ENCODE measurements at places on chromosomes 11 and 22.

- H3K36me3 ChIP-seq = no peaks in the 10 kb centered on the region
- H3K27me3 ChIP-seq = peaks cover 2% of the 10 kb centered on the region
- H3K27ac ChIP-seq = no peak overlapping the region
- H3K4me1 ChIP-seq = peaks cover 14% of the 10 kb centered on the region
- no peak for DNase-seq
Measured at GRCh38 chr11:122847466-122847865, 9.2 kb downstream of the CRTAM start.

- no peak for DNase-seq
- no peaks in the 10 kb centered on the region for H3K27me3 ChIP-seq
- no peak overlapping the region for H3K27ac ChIP-seq
- no peak overlapping the region for H3K4me3 ChIP-seq
- no peaks in the 10 kb centered on the region for H3K4me1 ChIP-seq
- no peaks in the 10 kb centered on the region for H3K36me3 ChIP-seq
Measured at GRCh38 chr11:1508986-1509385, 22.4 kb upstream of the MOB2 start.

GRCh38 chr11:127073621-127074020 is 73.1 kb upstream of the KIRREL3 start:
- H3K36me3 ChIP-seq = no peaks in the 10 kb centered on the region
- no peak overlapping the region for H3K27ac ChIP-seq
- no peak overlapping the region for H3K4me3 ChIP-seq
- no peaks in the 10 kb centered on the region for H3K4me1 ChIP-seq

DNA sequence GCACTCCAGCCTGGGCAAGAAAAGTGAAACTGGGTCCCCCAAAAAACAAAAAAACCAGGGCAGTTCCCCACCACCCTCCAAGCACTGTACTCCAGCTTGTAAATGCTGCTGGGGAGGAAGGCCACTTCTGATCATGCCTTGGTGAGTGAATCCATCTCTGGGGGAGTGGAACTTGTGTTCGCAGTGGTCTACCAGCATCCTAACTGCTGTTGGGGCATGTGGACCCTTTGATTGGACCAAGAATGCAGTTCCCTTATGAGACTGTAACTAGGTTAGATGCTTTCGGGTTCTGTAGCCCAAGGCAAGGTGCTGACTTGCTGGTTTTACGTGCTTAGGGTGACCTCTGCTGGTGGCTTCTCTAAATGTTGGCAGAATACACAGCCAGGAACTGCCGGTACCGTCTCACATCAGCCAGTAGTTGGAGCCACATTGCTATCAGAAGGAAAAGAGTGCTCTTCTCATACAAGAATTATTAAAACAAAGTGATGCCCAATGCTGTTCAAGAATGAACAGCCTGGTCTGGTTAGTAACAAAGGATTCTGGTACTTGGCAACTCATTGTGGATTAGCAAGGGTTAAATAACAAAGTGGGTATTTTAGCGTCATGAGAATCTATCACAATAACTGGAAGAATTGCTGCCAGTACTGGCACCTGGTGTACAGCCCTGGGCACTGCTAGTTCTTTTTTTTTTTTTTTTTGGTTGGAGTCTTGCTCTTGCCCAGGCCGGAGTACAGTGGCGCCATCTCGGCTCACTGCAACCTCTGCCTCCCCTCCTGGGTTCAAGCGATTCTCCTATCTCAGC is 13.0 kb downstream of the EIF1AD start:
- no peaks in the 10 kb centered on the region for H3K36me3 ChIP-seq
- no peaks in the 10 kb centered on the region for H3K27me3 ChIP-seq
- no peak overlapping the region for H3K27ac ChIP-seq
- H3K4me1 ChIP-seq = peaks cover 4% of the 10 kb centered on the region
- no peak overlapping the region for H3K4me3 ChIP-seq

DNA sequence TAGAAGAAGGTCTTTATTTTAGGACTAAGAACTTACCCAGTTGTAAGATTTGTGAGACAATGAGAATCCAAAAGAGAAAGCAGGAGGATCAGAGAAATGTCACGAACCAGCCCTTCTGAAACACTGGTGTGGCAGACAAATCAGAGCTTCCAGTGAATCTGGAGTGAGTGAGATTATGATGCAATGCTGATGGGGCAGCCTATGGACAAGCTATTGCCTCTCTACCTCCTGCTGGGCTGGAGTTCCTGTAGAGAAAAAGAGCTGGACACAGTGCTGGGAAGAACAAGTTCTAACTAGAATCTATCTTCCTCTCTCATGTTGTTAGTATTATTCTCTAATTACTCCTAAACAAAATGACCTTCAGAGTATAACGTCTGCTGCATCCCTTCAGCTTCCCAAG is 12.0 kb upstream of the ANO3 start:
- H3K27me3 ChIP-seq = no peaks in the 10 kb centered on the region
- DNase-seq = no peak
- H3K36me3 ChIP-seq = no peaks in the 10 kb centered on the region
- H3K27ac ChIP-seq = no peak overlapping the region
- H3K4me3 ChIP-seq = no peak overlapping the region
- H3K4me1 ChIP-seq = no peaks in the 10 kb centered on the region
